ENCODE measurements at places on chromosomes 5 and 9.

DNA sequence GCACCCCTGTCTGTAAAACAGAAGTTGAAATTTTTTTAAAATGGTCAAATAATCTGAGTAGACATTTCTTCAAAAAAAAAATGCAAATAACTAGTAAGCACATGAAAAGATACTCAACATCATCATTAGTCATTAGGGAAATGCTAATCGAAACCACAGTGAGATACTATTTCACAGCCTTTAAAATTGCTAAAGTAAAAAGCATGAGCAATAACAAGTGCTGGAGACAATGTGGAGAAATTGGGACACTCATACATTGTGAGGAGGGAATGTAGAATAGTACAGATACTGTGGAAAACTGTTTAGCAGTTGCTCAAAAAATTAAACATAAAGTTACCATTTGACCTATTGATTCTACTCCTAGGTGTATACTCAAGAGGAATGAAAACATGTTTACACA lies 58.4 kb upstream of the RUSC2 start:
- DNase-seq, result no peak

- DNase-seq, result no peak
These were observed 27.3 kb upstream of the TTC23L start for GRCh38 chr5:34811706-34812105.

DNA sequence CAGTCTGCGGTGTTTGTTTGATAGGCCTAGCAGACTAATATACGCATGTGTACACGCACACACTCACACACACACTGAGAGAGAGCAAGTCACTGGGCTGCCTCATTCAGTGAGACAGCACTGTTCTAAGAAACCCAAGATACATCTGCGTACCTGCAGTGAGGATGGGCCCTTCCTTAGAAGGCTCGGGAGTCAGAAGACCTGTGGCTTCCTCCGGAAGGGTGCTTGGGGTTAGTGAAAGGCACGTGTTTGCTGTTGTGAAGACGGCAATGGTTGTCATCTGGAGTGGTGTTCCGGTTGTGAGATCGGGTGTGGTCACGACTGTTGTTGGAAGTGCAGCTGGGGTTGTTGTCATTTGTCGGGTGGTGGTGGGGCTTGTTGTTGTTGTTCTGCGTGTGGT lies 11.7 kb downstream of the TIMD4 start:
- no peak for DNase-seq

DNA sequence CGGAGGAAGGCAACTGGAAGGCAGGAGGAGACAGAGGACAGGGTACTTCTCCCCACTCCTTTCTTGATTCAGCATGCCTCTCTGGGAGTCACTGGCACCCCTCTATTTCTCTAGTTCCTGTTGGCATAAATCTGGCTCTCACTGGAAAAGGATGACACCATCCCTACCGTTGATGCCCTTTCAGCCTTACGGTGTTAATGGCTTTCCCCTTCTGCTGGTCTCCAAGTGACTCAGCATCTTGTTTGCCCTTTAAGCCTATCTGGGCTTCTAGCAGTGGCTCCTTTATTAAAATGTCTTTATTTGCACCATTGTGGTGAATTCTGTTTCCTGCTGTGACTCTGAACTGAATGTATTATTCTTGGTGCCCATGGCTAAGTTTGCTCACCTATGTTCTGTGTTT lies 227.3 kb upstream of the GLRA1 start:
- DNase-seq, result no peak

- no peak for DNase-seq
These were observed 89.0 kb upstream of the ARAP3 start for GRCh38 chr5:141771031-141771430.

- no peak for DNase-seq
These were observed 830.9 kb upstream of the WWC1 start for GRCh38 chr5:167460449-167461020.

DNA sequence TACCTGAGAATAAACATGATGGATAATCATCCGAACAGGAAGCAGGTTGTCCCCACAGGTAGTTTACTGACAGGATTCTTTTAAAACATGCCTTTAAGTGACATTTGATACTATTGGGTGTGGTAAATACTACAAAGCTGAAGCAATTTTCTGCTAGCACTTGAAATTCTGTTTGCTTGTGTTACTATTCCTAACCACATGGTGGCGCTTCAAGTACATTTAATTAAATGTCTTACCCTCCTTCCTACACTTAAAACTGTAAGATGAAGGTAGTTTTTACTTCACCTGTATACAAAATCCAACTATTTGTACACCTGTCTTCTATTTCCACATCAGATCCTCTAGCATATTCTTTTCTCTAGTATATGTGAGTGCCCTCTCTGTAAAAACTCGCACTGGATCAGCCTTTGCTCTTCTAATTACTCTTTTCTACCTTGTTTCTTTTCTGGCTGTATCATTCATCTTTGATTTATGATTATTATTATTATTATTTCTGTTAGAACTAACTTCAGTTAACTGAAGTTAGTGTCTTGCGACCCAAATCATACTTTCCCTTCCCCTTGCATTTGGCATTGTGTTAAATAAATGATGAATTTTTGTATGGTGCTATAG lies 18.4 kb downstream of the SLC25A46 start:
- no peak for DNase-seq

GRCh38 chr5:178241231-178241663 lies 8.6 kb upstream of the PHYKPL start:
- no peak for DNase-seq

DNA sequence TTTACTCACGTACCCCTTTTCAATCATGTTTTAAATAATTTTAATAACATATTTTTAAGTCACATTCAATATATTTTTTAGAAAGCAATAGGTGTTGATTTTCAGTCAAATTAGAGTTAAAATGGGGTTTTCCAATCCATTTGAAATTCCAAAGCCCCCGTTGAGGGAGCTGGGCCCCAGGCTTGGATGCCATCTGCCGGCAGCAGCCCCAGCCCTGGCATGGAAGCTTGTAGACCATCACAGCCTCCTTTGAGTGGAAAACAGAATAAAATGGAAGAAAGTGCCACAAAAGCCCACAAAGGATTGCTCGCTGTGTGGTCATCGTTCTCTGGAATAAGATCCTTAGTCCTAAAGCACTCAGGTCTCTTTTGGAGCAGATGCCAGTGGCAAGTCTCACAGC lies 81.4 kb downstream of the SEMA5A start:
- DNase-seq, result no peak

- DNase-seq, result no peak
These were observed 15.6 kb downstream of the PRDM6 start for GRCh38 chr5:123104607-123105006.

DNA sequence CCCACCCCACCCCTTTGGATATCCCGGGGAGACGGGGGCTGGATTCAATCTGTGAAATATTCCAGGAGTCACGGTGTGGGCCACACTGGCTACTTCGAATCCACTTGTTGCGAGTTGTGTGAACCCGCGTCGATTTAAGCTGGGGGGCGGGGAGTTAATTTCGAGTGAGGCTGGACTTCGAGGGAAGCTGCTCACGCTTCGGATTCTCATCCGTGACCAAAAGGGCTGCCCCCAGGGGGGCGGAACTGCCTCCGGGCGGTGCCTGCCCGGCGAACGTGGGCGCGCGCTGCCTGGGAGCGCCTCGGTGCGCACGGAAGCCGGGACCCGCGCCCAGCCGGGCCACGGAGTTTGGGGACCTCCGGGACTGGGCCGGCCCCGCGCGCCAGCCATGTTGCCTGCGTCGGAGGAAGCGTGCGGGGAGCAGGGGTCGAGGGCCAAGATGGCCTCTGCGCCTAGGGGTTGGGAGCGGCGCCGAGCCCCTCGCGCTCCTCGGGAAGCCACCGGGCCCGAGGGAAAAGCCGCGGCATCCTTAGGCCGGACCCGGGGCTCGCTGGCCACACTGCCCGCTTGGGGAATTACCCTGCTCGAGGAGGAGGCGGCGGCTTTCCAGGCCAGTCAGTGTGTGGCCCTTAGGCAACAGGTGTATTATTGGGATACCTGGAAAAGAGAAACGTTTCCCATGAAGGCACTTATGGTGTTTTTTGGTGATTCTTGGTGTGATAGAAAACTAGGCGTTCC lies 975 bp downstream of the OCLN start:
- no peak for DNase-seq

DNA sequence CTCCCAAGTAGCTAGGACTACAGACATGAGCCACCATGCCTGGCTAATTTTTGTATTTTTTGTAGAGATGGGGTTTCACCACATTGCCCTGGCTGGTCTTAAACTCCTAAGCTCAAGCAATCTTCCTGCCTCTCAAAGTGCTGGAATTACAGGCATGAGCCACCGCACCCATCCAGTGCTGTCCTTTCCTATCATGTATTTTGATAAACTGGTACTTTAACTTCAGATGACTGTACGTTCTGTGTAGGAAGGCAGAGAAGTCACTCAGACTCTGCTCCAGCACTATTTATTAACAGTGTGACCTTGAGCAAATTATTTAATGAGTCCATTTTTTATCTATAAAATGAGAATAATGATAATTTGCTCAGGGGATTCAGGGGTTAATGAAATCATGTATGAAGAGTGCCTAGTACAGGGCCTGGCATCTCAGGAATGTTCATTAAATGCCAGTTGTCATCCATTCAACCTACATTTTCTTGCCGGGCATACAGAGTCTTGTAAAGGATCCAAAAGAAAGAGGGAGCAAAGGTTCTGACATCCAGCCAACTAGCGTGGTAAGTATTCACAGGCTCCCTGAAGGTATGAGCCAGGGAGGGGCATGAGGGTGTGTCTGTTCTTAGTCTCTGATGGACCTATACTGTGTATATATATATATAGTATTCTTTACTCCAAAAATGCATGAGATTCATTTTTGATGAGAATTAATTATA lies 201.9 kb downstream of the PBX3 start:
- DNase-seq, result no peak

- no peak for DNase-seq
These were observed 277.0 kb downstream of the DIRAS2 start for GRCh38 chr9:90365666-90366065.

- no peak for DNase-seq
These were observed 122.4 kb upstream of the MSX2 start for GRCh38 chr5:174601946-174602345.

DNA sequence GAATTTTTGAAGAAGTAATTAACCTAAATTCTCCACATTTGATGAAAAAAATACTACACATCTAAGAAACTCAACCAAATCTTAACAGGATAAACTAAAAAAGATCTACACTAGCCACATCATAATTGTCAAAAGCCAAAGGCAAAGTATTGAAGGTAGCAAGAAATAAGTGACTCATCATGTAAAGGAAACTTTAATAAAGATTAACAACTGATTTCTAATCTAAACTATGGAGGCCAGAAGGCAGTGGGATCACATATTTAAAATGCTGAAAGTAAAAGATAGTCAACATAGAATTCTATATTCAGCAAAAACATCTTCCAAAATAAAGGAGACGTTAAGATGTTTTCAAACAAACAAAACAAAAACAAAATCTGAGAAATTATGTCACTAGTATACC lies 2002.9 kb downstream of the MAT2B start:
- DNase-seq, result no peak

DNA sequence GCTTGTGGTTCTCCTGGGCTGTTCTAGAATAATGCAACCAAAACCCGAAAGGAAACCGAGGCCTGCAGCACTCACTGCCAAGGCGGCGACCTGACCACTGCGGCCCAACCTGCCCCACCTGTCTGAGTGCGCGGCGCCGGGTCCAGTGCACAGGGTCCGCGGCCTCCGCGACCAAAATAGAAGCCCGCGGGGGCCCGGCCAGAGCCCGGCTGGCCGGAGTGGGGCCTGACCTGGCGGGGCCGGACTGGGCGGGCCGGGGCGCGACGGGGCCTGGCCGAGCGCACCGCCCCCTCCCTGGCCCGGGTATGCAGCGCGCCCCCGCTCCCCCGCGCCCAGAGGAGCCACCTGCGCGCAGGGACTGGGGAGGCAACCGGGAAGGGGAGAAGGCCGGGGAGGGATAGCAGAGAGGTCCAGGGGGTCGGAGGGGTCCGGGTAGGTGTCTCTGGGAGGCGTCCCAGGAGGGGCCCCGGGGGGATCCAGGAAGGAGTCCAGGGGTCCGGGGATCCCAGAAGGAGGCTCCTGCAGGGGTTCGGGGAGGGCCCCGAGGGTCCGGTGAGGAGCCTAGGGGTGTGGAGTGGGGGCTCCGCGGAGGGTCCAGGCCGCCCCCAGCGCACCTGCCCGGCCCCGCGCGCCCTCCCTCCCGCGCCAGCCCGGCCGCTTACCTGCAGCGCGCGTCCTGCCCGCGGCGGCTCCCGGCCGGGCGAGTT lies 503 bp downstream of the SEMA4D start:
- DNase-seq, result no peak

DNA sequence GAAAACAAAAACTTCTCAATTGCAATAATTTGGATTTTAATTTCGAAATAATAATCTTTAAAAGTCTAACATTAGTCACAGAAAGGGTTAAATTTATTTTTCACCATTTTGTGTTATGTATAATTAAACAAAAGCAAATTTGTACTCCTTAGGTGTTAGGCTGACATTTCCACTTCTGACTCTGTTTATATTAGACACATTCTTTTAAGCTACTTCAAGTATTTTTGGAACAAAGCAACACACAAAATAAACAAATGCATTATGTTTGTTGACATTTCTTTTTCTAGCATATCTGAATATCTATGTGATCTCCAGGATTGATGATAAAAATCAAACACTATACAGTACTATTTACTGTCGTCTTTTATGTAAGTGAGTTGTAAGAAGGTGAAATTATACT lies 44.3 kb upstream of the NIPBL start:
- no peak for DNase-seq

DNA sequence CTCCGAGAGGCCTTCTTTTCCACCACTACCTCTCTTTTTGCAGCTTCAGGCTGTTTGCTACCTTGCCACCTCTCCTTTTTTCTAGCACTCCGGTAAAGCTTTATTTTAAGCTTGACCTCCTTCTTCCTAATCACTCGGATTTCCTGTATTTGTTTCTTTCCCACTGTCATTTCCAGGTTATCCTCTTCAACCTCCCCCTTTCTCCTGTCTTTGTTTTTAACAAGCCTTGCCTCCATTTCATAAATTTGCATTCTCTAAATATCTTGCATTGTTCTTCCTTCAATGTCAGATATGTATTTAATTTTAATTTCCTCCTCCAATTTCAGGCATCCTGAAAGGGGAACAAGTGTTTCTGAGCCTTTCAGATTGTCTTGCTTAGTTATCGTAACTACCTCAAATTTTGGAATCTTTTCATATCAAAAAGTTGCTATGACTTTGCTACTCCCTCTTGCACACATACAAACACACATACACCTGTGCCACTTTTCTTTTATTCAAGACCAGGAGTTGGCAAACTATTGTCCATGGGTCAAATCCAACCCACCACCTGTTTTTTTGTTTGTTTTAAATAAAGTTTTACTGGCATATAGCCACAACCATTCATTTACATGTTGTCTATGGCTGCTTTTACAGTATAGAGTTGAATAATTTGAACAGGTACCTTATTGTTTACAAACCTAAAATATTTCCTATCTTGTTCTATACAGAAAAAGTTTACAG lies 22.7 kb downstream of the DPYSL3 start:
- no peak for DNase-seq

- no peak for DNase-seq
These were observed at the start of gene CDKN2B-AS1 for GRCh38 chr9:21994556-21995005. Gene CDKN2B-AS1, plus strand, starts transcription at chr9:21994791.
